Jurkat, Clone E6-1 (cell line): ENCODE measurements at places on chromosomes 16 and 17.
A peak's percentile ranks its signal among the peaks of the same experiment; 100 is the strongest.

DNA sequence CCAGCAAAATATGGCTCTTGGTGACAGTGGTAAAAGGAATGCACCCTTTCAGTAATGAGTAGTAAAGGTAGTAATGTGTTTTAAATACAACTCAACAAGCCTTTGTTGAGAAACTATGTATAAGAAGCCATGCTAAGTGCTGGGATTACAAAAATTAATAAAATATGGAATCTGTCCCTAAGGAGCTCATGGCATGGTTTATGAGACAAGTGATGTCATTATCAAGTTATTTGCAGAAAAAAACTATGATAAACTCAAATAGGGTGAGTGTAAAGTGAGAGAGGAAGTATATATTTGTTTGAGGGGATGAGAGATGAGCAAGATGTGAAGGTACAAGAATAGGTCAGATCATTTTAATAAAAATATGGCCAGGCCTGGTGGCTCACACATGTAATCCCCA lies 76.9 kb downstream of the NF1 start:
- no peak for DNase-seq

DNA sequence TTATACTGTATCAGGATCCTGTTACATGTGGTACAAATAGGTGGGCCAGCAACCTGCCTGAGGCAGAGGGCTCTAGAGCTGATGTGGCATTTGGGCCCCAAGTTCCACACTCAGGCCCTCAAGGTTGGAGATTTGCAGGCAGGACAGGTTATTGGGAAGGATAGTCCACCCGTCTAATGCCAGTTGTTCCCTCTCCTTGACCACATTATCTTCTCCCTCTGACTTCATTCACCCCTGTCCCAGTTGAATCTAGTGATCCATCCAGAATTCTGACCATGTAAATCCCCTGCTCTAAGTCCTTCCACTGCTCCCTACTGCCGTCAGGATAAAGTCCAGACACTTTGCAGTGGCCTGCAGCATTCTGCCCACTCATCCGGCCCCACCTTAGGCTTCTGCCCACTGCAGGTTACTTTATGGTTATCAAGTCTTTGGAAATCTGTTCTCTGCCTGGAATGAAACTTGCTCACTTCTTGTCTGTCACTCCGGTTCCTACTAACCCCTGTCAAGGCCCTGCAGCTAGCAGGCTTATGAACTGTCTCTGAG lies 1.9 kb upstream of the NFATC3 start:
- no peak for DNase-seq

DNA sequence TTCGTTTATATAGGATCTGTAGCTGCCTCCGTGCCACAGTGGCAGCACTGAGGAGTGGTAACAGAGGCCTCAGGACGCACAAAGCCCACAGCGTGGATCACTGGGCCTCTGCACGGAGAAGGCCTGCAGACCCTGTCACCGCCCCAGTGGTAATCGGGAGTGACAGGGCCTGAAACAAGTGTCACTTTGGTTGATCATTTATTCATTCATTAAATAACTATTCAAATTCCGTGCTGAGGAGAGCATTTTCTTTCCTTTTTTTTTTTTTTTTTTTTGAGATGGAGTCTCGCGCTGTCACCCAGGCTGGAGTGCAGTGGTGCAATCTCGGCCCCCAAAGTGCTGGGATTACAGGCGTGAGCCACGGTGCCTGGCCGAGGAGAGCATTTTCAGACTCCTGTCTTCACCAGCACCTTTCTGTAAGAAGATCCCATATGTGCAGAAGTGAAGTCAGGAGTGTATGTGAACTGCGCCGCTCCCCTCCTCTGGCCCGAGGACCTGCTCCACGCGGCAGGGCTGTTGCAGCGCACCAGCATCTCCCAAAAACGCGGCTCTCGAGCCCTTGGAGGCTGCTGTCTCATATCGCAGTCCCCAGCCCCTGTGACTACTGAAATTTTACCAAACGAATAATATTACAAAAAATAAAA lies 44.9 kb upstream of the TRAP1 start:
- no peak for DNase-seq

DNA sequence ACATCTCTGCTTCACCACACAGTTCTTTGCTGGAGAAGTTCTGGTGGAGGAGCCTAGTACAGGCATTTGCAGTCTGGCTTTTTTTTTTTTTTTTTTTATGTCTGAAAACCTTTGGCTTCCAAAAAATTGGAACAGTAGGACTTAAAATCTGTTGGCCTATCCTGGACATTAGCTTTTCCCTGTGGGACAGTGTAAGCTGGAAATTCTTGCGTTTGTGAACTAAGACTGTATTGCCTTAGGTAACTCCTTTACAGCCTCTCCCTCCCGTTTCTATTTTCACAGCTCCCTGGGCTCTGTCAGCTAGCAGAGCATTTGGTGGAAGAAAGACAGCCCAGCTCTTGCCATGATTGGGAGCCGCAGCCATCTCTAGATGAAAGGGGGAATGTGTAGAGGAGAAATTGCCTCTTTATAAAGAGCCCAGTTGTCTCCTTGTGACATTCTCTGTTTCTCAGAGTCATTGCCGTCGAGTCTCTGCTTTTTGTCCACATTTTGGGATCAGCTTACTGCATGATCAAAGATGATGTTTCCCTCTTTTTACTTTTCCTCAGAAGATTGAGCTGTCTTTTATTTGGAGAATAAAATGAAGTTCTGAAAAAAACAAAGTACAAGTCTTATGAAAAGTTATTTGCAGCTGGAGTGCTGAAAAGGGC lies 227.5 kb downstream of the SPECC1 start:
- no peak for DNase-seq

DNA sequence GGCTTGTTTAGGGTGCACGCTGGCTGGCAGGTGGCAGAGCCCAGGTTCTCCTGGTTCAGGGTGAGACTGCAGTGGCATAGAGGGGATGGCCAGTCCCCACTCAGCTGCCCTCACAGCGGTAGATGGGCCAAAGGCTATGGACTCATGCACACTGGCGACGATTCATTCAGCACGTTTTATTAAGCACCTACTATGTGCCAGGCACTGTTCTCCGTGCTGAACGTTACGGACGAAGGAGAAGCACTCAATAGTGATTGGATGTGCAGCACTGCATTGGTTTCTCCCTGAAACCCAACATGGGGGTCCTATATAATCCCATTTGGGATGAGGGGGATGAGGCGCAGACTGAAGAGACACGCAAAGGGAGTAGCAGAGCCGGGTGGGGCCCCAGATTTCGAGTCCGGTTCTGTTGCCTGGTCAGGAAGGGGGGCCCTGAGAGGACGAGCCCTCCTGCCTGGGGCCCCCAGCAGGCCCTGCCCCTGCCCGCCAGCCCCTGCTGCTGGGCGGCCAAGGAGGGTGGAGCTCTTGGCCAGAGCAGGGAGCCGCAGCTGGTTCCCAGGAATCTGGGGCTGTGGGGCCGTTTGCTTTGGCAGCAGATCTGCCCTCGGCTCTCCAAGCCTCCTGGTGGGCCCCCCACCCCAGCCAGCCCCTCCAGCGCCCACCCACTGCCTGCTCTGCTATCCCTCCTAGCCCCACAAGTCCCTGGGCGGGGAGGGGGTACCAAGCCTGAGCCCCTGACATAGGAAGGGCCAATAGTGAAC lies 8.8 kb downstream of the GLIS2 start:
- no peak for DNase-seq

GRCh38 chr17:45437465-45438283 lies 5.0 kb upstream of the ARHGAP27 start:
- DNase-seq = no peak

GRCh38 chr17:78046923-78047322 lies 81.6 kb downstream of the TMC6 start:
- no peak for DNase-seq

DNA sequence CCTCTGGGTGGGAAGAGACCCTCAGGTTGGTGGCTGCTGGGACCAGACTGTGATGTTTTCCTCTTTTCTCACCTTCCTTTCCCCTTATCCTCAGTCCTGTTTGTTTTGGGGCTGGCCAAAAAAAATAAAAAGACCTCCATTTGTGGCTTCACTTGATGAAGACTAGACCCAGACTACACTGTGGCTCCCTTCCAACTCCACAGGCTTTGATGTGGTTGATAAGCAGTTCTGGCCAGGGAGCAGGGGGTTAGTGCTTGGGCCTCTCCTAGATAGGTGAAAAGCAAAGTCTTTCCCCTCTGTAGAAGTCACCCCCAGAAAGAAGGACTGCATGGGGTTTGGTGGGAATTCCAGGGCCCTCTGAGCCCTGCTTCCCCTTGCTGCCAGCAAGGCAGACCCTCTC lies 11.2 kb upstream of the ADAM11 start:
- no peak for DNase-seq

DNA sequence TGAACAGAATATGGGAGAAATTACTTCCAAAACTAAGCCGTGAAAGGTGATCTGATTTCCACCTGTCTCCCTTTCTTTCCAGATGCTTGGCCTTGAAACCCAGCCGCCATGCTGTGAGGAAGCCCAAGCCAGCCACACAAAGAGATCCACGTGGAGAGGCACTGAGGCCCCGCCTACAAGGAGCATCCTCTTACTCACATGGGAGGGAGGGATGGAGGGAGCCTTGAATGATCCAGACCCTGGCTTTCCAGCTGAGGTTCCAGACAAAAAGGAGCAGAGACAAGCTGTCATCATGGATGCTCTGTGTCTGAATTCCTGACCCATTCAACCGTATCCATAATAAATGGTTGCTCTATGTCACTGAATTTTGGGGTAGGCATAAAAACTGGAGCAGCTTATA lies 48.9 kb upstream of the HAPSTR1 start:
- DNase-seq = no peak

- DNase-seq = peak; percentile 46
Measured at GRCh38 chr16:66740010-66740409, 11.4 kb downstream of the DYNC1LI2 start.

DNA sequence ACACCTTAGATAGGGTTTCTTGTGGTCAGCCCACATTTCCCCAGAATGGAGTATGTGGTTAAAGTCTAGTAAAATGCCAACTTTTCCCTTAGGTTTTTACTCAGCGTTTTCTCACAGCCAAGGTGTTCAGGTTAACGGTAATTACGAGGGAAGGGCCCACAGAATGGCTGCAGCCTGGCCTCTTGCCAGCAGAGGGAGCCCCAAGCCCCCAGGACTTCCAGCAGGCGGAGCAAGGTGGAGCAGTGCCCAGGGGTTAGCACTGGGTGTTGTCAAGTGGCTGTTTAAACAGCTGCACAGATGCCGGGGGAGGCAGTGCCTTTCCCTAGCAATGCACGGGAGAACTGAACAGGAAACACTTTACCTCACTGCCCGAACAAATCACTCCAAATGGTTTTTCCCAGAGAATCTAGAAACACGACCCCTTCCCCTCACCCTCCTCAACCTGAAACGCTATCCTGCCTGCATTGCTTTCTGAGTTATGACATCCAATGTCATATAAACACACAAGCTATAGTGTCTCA lies 6.6 kb downstream of the PHB1 start:
- peak; percentile 84 for DNase-seq

DNA sequence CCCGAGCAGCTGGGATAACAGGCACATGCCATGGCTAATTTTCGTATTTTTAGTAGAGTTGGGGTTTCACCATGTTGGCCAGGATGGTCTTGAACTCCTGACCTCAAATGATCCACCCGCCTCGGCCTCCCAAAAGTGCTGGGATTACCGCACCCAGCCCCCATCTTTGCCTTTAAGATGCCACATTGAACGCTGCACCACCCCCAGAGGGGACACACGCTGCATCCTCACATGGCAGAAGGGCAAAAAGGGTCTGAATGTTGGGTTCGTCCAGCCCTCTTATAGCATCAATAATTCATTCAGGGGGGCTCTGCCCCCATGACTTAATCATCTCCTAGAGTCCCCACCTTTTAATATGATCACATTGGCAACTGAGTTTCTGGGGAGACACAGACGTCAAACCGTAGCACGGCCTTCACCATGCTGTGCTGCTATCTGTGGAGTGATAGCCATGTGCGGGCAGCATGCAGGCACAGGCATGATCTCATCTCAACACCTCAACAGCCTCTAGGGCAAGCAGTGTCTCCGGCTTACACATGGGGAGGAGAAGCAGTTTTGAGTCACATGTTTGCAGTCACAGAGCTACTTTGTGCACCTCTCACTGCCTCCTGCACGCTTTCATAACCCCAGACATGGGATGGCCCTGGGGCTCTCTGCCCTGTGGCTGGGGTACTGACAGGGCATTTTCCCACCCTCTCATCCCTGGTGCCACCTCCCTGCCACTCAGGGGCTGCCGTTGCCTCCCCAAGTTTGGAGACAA lies 30.0 kb downstream of the IL21R start:
- DNase-seq = no peak

DNA sequence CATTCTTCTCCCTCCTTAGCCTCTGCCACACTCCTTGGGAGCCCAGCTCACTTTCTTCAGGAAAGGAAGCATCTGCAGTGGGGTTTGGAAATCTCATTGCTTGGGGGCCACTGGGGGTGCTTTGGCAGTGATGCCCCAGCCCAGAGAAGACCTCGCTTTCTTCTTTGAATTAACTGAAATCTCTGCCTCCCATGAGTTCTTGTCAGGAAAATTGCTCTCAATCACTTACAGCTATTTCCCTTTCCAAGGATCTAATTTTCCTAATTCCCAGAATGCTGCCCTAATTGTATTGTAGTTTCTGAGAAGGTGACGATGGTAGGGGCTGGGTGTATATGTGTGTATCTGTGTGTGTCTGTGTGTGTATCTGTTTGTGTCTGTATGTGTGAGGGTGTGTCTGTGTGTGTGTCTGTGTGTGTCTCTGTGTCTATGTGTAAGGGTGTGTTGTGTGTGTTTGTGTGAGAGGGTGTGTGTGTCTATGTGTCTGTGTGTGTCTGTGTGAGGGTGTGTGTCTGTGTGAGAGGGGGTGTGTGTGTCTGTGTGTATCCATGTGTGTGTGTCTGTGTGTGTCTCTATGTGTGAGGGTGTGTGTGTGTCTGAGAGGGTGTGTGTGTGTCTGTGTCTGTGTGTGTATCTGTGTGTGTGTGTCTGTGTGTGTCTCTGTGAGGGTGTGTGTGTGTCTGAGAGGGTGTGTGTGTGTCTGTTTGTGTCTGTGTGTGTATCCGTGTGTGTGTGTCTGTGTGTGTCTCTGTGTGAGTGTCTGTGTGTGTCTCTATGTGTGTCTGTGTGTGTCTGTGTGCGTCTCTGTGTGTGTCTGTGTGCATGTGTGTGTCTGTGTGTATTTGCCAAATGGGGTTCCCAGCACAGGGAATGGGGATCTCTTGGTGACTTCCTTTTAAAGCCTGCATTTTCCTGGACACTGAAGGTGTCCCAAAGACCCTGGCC lies 83.5 kb upstream of the DNAJA2 start:
- DNase-seq = no peak

- DNase-seq = no peak
Measured at GRCh38 chr16:4257646-4258556, 14.9 kb downstream of the TFAP4 start.

DNA sequence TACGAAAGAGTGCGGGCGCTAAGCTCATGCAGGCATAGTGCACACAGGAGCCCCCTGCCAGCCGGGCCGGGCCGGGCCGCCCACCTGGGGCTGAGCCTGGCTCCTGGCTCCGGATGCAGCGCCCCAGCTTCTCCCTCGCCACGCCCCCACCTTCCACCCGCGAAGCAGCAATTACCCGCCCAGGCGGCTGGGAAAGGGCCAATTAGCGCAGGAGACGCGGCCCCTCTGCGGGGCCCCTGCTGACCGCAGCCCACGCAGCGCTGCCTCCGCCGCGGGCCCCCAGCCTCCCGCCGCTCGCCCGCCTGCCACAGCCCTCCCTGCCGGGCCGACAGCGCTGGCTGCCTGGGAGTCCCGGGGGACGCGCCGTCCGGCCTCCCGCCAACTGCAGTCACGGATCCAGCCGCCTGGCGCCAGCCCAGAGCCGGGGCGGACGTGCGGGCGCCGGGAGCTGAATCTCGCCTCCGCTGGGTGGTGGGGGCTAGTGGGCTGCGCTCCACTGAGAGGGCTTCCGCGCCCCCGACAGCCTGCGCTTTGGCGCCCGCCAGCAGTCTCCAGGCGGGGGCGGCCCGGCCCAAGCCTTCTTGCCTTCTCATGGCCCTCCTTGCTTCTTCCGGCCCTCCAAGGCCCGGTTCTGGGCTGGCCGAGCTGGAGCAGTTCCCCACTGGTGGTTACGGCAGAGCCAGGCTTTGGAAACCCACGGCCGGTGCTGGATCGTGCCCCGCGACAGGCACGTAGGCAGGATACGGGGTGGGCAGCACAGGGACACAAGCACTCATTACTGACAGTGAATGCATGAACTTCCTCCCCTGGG lies 14.9 kb upstream of the CBFB start:
- peak; percentile 62 for DNase-seq
